Stimulated activated CD4-positive, alpha-beta T cell treated with anti-CD3 and anti-CD28 coated beads, TNF-alpha, amount 100 ng/mL, for 24 hours (primary cell): ENCODE measurements at places on chromosomes 5 and 9.
A peak's percentile ranks its signal among the peaks of the same experiment; 100 is the strongest.

- DNase-seq: no peak
Measured at GRCh38 chr5:1378866-1379659, 34.2 kb upstream of the CLPTM1L start.

DNA sequence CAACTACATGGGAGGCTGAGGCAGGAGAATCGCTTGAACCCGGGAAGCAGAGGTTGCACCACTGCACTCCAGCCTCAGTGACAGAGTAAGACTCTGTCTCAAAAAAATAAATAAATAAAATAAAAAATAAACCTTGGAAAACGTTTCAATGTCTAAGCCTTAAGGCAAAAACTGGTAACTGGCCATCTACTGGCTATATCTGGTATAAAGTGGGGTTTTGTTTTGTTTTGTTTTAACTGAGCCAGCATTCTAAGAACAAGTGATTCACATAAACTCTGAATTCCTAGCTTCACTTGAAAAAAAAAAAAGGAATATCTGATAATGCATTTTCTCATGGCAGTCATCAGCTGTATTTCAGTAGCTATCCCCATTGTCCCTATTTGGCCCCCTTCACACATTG lies 126.1 kb upstream of the EFNA5 start:
- no peak for DNase-seq

DNA sequence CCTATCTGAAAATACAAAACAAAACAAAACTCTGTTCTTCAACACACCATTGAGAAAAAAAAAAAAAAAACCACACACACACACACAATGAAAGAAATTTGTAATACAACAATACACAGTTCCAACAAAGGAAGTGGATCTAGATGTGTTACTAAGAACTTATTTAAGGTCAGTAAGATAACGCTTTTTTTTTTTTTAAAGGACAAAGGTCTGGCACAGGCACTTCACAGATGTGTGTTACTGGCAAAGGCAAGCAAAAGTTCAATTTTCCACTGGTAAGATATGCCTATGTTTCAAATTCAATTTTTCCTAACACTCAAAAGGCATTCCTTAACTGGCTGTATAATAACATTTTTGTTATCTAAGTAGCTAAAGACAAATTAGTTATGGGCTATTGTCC lies 3.6 kb downstream of the RFK start:
- DNase-seq: no peak

DNA sequence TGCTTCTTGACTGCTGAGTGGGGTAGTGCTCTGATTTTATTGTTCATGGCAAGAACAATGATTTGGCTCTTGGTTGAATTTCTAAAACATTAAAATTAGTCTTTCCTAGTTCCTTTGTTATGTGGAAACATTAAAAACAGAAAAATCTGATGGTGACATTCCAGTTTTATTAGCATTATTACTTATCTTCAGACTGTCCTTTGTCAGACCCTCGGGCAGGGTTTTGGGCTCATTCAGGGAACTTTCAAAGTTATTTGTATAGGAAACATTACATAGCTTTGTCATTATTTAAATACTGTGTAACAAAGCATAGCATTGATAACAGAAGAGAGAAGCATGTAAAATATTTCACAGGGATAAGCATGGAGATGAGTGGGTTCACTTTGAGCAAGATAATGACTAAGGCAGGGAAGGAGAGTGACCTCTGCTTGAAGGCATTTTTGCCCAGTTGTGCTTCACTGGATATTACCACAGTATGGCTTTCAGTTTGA lies 119.9 kb downstream of the KDM4C start:
- no peak for DNase-seq

- no peak for DNase-seq
Measured at GRCh38 chr5:68554571-68555279, 339.2 kb downstream of the PIK3R1 start.

- DNase-seq: no peak
Measured at GRCh38 chr5:59769832-59770231, 123.7 kb downstream of the PDE4D start.

- DNase-seq: no peak
Measured at GRCh38 chr9:123064716-123065115, 31.2 kb downstream of the GPR21 start.

GRCh38 chr9:23563517-23563916 lies 262.5 kb downstream of the ELAVL2 start:
- no peak for DNase-seq

- no peak for DNase-seq
Measured at GRCh38 chr5:122499585-122499984, 187.5 kb downstream of the SNCAIP start.

- no peak for DNase-seq
Measured at GRCh38 chr9:88812938-88813637, 178.2 kb upstream of the S1PR3 start.

GRCh38 chr5:32297181-32298058 lies 15.3 kb downstream of the MTMR12 start:
- no peak for DNase-seq

DNA sequence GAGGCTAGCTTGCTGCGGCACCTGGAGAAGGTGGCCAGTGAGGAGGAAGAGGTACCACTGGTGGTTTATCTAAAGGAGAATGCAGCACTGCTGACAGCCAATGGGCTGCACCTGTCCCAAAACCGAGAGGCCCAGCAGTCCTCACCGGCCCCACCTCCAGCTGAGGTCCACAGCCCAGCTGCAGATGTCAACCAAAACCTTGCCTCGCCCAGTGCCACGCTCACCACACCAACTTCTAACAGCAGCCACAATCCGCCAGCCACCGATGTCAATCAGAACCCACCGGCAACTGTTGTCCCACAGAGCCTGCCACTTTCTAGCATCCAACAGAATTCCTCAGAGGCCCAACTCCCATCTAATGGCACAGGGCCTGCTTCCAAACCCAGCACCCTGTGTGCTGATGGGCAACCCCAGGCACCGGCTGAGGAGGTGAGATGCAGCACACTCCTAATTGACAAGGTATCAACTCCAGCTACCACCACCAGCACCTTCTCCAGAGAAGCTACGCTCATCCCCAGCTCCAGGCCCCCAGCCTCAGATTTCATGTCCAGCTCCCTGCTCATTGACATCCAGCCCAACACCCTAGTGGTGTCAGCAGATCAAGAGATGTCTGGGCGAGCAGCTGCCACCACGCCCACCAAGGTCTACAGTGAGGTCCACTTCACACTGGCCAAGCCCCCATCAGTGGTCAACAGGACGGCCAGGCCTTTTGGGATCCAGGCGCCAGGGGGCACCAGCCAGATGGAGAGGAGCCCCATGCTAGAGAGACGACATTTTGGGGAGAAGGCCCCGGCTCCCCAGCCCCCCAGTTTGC lies 8.0 kb downstream of the SYNPO start:
- DNase-seq: no peak

- no peak for DNase-seq
Measured at GRCh38 chr5:108548684-108549596, 167.0 kb upstream of the FBXL17 start.

DNA sequence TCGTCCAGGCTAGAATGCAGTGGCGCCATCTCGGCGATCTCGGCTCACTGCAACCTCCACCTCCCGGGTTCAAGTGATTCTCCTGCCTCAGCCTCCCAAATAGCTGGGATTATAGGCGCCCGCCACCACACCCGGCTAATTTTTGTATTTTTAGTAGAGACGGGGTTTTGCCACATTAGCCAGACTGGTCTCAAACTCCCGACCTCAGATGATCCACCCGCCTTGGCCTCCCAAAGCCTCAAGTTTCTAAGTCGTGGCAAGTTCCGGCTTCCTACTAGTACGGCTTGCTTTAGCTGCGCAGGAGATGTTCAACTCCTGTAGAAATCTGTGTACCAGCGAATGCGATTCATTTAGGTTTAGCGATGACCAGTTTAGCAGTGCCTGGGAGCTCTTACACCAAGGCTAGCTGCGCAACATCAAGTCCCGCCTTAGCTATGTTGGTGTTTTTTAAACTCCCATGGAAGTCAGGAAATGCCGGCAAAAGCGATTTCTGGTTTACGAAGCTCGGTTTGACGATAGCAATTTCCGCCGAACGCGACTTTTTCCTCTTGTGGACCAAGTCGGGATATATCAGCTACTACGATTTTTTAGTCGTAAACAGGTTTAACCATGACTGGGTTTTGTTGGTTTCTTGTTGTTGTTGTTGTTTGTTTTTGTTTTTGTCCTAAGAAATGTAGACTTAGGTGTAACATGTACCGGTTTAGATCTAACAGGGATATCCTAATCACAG lies 46.4 kb downstream of the ANXA2R start:
- DNase-seq: peak; percentile 37

DNA sequence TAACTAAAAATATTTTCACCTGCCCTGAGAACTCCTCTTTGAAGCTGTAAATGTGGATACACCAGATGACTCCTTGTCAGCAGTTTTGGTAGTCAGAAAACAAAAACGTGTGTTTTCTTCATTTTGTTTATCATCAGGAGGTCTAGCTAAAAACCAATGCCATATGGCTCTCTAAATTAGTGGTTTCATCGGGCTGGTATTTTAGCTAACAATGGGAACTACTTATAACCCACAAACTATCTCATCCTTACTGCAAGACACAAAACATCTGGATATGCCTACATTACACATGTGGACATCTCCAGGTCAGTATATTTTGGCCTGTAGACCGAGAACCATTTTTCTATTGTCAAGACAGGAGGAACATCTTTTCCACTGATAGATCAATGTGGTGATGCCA lies 56.2 kb downstream of the GAS1 start:
- DNase-seq: no peak

- no peak for DNase-seq
Measured at GRCh38 chr9:116219686-116220085, 66.1 kb downstream of the PAPPA start.

DNA sequence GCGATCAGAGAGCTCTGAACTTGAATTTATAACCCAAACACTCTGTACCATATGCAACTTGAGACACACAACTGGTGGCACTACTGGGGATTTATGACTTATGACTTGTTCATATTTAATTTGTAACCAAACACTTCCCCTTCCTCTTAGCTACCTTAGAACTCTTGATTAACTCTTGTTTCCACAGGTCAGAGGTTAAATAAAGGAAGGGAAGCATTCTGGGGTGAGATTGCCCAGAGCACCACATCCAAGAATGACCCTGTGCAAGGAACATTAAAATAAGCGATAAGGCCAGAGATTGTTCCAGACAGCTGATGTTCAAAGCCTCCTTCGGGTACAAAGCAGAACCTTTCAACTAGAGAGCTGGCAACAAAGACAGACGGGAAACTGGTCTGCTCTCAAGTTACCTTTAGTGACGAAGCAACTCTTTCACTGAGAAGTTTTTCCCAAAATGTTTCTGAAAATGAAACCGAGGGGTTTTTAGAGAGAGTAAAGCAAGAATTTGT lies 242.6 kb downstream of the DENND1A start:
- no peak for DNase-seq

- no peak for DNase-seq
Measured at GRCh38 chr9:138073808-138074207, 196.2 kb downstream of the CACNA1B start.

- DNase-seq: no peak
Measured at GRCh38 chr5:141434006-141434405, 3.7 kb downstream of the PCDHGA12 start.

- no peak for DNase-seq
Measured at GRCh38 chr9:74498621-74499095, 1.5 kb downstream of the RORB start.

DNA sequence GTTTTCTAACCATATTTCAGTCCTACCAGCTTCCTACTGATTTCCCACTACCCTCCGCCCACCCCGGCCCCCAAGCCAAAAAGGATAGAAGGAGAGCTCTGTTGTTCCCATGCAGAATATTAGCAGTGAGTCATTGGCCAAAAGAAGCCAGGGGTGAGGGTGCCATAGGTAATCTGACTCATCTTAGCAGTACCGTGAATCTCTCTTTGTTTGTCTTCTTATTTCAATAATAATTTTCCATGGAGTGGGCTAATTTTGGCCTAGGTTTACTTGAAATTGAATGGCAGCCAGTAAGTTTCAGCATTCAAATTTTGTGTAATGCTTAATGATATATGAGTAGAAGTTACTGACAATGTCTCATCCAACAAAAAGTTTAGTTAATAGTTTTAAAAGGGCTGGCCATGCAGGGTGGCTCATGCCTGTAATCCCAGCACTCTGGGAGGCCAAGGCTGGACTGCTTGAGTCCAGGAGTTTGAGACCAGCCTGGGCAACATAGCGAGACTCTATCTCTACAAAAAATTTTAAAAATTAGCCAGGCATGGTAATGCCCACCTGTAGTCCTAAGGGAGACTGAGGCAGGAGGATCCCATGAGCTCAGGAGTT lies 74.2 kb downstream of the C9orf152 start:
- DNase-seq: no peak

DNA sequence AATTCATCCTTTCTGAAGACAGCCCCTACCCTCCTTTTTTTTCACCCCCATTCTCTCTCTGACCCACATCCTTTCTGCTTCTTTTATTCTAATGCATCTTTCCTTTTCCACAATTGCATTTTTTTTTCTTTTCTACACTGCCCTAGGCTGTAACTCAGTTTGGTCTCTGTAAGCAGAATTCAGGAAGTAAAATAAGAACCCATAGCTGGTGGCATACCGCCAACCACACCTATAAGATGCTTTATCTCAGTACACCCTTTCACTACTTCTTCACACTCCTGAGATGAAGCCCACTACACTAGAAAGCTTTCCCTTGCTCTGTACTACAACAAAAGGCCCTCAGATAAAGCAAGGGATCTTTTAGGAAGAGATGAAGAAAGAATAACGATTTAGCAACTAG lies 16.1 kb upstream of the TSSK1B start:
- no peak for DNase-seq

DNA sequence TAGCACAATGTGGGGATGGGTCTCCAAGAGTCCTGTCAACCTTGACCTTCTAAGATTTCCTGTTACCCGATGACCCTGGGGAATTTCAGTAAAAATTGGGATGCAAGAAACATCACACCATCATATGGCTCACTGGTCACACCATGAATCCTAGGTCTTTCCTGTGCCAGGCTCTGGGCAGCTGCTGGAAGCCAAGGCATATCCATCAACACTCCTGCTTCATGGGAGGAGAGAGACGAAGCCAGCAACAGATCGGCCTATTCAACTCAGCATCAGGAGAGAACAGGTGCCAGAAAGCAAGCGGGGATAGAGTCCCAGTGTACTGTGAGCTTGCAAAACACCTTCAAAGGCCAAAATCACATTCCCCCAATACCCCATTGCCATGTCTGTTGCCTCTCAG lies 6.5 kb upstream of the NEK6 start:
- DNase-seq: no peak
